HFF-Myc (cell line): ENCODE measurements at places on chromosomes 1 and 21.

- DNase-seq = no peak
Observed at GRCh38 chr1:225410036-225410435, 17.8 kb downstream of the LBR start.

DNA sequence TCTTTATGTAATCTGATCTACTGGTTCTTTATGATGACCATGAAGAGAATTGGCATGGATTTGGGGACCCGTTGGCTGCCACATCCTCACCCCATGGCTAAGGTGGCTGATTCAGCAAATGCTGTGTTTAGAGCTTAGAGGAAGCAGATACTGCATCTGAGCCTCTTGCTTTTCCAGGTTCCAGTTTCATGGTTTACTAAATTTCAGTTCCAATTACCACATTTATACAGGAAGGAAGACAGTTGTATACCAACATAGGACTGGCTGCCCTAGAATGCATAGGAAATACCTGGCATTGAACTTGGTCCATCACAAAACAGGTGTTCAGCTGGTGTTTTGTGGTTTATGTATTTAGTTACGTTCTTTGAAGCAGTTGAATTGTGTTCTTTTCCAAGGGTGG lies 107.1 kb downstream of the ST3GAL3 start:
- no peak for DNase-seq

DNA sequence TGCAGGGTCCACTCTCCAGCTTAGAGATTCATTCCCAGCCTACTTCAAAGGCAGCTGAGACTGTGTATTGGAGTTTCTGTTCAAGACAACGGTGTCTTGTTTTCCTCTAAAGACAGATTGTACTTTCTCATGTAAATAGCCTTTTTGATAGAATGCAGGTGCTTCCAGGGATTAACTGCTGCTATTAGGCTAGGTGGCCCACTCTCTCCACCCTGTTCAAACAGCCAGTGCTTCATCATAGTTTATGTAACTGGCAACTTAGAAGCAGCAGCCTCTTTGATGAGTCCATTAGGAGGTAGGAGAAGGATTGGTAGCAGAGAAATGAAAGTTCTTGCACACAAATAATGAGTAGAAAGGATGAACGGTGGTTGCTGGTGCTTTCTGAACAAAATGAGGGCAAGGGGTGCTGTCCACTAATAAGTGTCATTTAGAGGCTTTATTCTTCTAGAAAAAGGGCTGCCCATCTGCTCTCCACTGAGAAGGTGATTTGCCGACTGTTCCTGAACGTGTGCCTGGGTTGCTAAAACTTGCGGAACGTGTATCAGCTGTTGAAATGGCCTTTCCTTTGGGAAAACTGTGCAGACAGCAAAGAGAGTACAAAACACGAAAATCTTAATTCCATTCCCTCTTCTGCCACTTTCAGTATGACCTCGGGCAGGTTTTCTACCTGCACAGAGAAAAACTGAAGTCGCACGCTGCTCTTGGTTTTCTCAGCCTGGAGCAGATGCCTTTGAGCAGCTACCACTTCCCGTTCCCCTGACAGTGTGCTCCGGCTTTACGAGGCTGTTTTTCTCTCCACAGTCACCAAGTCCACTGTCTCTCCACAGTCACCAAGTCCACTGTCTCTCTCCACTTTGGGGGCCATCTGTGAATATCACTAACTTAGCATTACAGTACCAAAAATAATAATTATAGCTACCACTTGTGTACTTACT lies 228.9 kb downstream of the KIF26B start:
- no peak for DNase-seq

GRCh38 chr1:232795497-232796053 lies 9.6 kb upstream of the MAP10 start:
- DNase-seq = no peak
